ENCODE measurements at places on chromosomes 2 and 18.

- DNase-seq = no peak
Observed at GRCh38 chr2:137151731-137152130, 386.4 kb downstream of the THSD7B start.

DNA sequence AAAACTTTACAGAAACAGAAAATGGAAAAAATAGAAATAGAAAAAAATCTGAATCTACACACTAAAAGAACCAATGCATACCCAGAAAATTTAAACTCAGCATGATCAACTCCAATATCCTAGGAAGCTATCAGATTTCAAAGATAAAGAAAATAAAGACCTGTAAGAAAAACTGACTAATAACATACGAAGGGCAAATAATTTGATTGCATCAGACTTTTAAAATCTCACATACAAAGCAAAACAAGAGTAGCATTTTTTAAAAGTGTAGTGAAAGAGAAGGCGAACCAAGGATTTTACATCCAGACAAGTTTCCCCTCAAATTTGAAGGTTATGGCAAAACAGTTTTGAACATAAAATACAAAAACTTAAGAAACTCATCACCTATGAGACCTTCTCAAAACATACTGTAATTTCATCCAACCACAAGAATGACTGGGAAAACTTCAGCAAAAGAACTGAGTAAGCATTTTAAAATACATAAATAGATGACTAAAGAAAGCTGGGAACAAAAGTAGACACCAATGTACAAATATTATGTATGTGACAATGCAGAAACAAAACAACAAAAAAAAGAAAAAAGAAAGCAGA is 54.8 kb downstream of the NBAS start:
- peak; percentile 26 for DNase-seq

DNA sequence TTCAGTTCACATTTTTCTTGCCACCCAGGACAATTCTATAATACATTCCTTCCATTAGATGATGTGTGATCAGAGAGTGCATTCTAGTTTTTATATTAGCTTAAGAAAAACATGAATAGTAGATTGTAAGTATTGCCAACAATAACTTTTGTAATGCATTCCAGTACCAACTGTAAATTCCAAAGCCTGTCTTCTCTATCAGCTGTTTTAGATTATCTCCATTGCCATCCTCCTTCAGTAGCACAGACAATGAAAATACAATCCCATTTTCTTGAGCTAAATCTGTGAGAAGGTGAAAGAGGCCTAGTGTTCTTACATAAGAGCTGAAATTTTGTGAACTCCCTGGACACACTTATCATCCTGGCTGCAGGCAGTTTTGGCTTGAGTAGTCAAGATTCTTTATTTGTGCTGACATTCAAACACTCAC is 103.9 kb downstream of the CCBE1 start:
- peak; percentile 41 for DNase-seq

GRCh38 chr2:46331109-46331766 is 34.0 kb downstream of the EPAS1 start:
- DNase-seq = no peak

DNA sequence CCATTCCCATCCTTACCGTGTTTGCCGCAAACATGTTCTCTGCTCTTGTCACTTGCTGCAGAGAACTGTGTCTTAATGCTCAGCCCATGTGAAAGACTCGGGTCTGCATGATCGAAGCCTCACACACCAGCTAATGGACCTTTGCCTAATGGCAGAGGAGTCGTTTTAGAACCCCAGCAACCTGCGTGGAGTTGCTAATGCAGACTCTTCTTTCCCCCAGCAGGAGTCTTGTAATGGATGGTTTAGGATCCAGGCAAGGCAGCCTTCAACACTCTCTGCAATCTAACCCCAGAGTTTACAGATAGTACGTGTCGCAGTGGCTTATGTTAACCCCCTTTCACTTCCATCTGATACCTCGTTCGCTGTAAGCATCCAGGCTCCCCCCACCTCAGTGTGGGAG is 316.4 kb downstream of the AGAP1 start:
- DNase-seq = no peak

- DNase-seq = peak; percentile 79
Observed at GRCh38 chr2:152062125-152063091, 36.4 kb downstream of the CACNB4 start.

- peak; percentile 53 for DNase-seq
Observed at GRCh38 chr2:217804791-217805667, 197.8 kb downstream of the TNS1 start.

- no peak for DNase-seq
Observed at GRCh38 chr18:44638811-44639210, 41.9 kb upstream of the SETBP1 start.

DNA sequence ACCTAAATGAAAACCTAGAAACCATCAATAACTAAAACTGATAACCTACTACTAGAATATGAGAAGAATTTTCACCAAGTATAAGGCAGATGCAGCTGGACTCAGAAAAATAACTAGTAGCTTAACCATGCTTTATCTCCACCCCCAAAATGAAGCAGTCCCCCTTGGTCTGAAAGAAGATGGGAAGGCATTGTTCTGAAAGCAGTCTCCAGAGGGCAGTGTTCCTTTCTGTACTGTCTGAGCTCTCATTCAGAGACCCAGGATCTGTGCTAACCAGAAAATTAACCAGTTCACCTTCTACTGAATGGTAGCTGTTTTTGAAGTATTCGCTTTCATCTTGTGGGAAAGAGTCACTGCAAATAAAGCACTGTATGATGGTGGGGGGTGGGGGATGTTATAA is 273.0 kb downstream of the PDE11A start:
- DNase-seq = peak; percentile 13

- DNase-seq = peak; percentile 45
Observed at GRCh38 chr2:18365342-18365741, 195.1 kb downstream of the RDH14 start.

DNA sequence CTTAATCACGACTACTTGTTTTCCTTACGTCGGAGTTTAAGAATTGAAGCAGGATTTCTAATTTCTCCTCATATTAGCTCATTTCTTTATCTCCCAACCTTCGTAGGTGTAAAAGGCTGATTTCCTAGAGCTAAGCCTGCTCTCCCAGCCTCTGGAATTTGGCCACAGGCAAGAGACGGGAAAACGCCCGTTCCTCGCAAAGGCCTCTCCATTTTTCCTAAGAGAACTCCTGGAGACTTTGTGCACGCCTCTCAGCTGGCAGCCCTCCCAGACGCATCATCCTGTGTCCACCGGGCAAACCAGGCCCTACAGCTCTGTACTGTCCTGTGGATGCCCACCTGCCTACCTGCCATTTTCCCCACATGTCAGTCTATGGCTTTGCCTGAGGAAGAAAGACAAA is 106.3 kb downstream of the FTCDNL1 start:
- no peak for DNase-seq

DNA sequence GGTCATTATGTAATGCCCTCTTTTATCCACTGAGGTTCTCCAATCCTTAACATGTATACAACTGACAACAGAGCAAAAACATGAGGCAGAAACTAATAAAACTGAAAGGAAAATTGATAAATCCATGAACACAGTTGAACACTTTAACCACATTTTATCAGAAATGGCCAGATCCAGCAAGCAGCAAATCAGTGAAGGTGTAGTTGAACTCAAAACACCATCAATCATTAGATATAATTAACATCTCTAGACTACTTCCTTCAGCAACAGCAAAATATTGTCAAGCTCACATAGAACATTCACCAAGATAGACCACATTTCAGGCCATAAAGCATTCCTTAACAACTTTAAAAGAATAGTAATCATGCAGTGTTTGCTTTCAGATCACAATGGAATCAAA is 72.9 kb downstream of the HS6ST1 start:
- no peak for DNase-seq

DNA sequence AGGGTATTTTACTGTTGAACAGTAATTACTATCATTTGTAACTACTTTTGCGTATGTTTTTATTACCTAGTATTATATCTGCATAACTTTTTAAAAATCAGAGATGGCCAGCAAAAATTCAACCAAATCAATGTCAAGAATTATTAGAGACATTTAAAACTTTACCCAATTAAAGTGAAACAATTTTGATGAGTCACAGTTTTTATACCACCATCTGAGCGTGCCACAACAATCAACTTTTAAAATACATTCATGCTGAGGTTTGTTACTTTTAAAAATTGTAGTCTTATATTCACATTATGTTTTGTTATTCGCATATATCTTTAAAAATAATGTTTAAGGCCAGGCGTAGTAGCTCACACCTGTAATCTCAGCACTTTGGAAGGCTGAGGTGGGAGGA is 114.9 kb downstream of the RTN4 start:
- no peak for DNase-seq

DNA sequence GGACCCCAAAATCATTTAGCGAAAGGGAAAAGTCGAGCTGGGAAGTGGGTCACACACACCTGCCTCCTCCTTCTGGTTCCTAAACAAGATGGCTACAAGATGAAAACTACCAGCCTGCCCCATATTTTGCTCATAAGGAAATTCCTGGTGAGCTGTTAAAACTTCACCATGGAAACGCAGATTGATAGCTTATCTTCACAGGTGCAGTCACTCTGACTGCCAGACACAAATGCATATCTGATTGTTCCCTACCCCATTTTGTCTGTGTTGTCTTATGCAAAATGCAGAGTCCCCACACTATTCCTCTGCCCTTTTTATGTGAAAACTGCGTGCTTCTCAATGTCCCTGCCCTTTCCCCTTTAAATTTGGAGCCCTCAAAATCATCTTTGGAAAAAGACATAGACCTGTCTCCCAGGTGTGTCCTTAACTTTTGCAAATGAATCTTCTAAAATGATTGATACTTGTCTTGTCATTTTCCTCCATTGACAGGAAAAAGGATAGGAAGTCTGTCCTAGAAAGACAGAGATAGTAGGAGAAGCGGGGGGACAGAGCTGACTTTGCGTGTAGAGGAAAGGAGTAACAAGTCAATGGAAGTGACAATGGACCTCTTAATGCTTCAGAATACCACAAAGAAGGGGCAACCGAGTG is 38.9 kb upstream of the THOC1 start:
- DNase-seq = no peak

- peak; percentile 32 for DNase-seq
Observed at GRCh38 chr2:82993609-82994008, 1465.5 kb downstream of the SUCLG1 start.

DNA sequence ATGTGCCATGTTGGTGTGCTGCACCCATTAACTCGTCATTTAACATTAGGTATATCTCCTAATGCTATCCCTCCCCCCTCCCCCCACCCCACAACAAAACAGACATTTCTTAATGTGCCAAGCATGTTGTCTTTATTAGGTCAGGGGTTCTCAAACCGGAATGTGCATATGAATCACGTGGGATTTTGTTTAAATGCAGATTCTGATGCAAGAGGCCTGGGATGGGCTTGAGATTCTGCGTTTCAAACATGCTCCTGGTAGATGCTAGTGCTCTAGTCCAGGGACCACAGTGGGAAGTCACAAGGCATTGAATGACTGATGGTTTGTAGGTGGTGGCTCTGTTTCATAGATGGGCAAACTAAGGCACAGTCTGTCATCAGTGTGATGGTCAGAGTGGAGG is 184.7 kb downstream of the SMAD7 start:
- DNase-seq = no peak

DNA sequence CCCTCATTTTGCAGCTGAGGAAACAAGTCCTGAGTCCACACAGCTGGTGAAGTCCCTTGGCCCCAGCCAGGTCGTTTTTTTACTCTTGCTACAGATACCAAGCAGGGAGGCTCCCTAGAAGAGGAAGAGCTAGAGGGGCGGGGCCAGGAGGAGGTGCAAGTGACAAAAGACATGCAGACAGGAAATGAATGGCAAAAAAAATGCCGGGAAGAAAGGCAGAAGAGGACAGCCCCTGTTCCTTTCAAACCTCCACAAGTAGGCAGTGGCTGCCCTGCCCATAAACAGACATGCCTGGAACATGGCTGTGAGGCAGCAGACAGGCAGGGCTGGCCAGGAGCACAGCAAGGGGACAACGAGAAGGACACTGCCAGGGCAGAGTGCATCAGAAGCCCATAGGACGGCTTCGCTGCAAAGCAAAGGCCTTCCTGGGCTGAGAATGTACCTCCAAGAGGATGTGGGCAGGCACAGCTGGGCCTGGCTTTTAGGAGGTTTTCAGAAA is 108.7 kb downstream of the ZBTB7C start:
- DNase-seq = no peak

GRCh38 chr2:143696651-143697050 is 567.4 kb downstream of the ARHGAP15 start:
- DNase-seq = no peak

- DNase-seq = peak; percentile 94
Observed at GRCh38 chr2:67650291-67651133, 253.4 kb downstream of the ETAA1 start.

DNA sequence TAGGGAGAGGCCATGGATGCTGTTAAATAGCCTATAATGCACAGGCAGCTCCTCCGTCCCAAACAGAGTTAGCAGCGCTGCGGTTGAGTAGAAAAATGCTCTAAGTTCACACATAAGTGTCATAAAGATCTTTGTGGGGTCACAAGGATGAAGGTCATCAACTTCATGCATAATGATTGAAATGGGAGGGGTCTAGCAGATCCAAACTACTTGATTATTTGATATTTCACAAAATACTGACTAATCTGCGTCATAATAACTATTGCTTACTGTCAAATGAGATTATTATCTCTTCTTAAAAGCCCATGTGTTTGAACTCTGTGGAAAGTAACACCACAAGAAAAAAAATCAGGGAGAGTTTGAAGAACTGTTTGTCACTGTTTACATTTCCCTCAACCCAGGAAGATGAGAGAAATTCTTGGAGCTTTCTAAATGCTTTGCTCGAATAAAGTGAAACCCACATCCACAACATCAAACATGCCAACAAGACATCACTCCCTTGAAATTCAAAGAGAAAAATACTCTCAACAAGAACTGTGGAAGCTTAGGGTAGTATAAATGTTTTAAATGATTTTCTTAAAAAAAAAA is 50.5 kb upstream of the CREB1 start:
- peak; percentile 26 for DNase-seq

DNA sequence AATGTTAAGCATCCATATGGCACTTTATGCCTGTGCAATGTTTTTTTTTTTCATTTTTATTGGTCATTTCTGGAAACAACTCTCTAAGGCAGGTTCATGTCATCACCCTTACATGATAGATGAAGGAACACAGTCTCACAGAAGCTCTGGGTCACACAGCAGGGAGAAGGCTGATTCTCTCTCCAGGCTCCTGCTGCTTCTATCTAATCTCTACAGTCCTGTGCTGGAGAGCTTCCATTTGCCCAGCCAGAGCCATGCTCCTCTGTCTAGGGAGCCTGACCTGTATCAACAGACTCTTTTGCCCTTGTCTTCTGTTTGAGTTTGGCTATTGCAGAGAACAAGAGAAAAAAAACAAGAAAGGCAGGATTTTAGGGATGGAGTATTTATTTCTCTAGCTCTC is 584.8 kb downstream of the MBD2 start:
- DNase-seq = no peak

DNA sequence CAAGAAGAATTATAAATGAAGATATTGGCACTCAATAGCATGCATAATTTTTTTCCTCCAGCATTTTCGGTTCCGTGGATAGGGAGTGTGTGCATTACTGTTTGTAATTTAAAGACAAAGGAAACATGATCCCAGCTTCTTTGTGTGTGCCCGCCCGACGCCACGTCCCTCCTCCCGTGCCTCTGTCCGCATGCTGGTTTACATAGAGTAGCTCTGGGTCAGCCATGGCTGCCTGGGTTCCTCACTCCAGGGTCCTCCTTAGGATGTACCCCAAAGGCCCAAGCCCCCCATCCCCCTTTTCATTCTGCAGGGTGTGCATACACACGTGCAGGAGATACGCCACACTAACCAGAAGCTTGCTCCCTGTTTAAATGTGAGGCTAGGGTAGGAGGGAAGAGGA is 214.7 kb downstream of the KLHL29 start:
- no peak for DNase-seq

- no peak for DNase-seq
Observed at GRCh38 chr2:4930704-4931103, 761.5 kb upstream of the SOX11 start.

- DNase-seq = no peak
Observed at GRCh38 chr18:57902721-57903120, 99.6 kb upstream of the ATP8B1 start.

- peak; percentile 77 for DNase-seq
Observed at GRCh38 chr2:47237375-47238334, 82.5 kb upstream of the STPG4 start.
